Purkinje cell (primary cell): ENCODE measurements at places on chromosomes 1 and 21. TPM values are rescaled to one million over a fixed set of nuclear protein-coding genes. Genes with fewer than 3 reads are reported as not detected.

The S100A12 gene
- not detected in 2 replicates for polyA plus RNA-seq

The FCRLB gene
- 1.2 and 6.0 TPM in 2 replicates for polyA plus RNA-seq

The LCE1F gene
- not detected in 2 replicates for polyA plus RNA-seq

The POU3F1 gene
- not detected in 2 replicates for polyA plus RNA-seq

The C4BPB gene
- not detected in 2 replicates for polyA plus RNA-seq

The PCBP3 gene
- polyA plus RNA-seq, result 0.54 TPM in 1 of 2 replicates, not detected in the other

The FMO5 gene
- polyA plus RNA-seq, result 3.8 and 4.6 TPM in 2 replicates

The DISP3 gene
- polyA plus RNA-seq, result not detected in 2 replicates

The LCE3D gene
- polyA plus RNA-seq, result not detected in 2 replicates

The NPHS2 gene
- polyA plus RNA-seq, result not detected in 2 replicates

The EXTL2 gene
- 190 and 198 TPM in 2 replicates for polyA plus RNA-seq

The LUZP1 gene
- polyA plus RNA-seq, result 112 and 146 TPM in 2 replicates

The TMPRSS15 gene
- not detected in 2 replicates for polyA plus RNA-seq

The FNDC5 gene
- 214 and 326 TPM in 2 replicates for polyA plus RNA-seq

The FRRS1 gene
- polyA plus RNA-seq, result not detected in 2 replicates

The KRTAP12-2 gene
- polyA plus RNA-seq, result not detected in 2 replicates

The CRYAA gene
- not detected in 2 replicates for polyA plus RNA-seq

The GOLT1A gene
- polyA plus RNA-seq, result 199 and 201 TPM in 2 replicates

The BCAR3 gene
- 1.3 and 1.6 TPM in 2 replicates for polyA plus RNA-seq

The OLIG2 gene
- polyA plus RNA-seq, result 0.35 and 1.0 TPM in 2 replicates

The KCNJ9 gene
- 12.2 and 16.6 TPM in 2 replicates for polyA plus RNA-seq

The ASAP3 gene
- polyA plus RNA-seq, result 0.16 and 0.52 TPM in 2 replicates

The ALX3 gene
- polyA plus RNA-seq, result not detected in 2 replicates

The IFNLR1 gene
- not detected in 2 replicates for polyA plus RNA-seq

The ACTA1 gene
- 1.1 and 4.0 TPM in 2 replicates for polyA plus RNA-seq

The PLEKHA6 gene
- polyA plus RNA-seq, result 3.3 and 4.9 TPM in 2 replicates

The HRNR gene
- 0.22 TPM in 1 of 2 replicates, not detected in the other for polyA plus RNA-seq

The NR5A2 gene
- 0.23 and 0.39 TPM in 2 replicates for polyA plus RNA-seq

The C8A gene
- not detected in 2 replicates for polyA plus RNA-seq

The CHRNB2 gene
- 3.7 and 5.9 TPM in 2 replicates for polyA plus RNA-seq

The FPGT gene
- 10.9 and 15.7 TPM in 2 replicates for polyA plus RNA-seq

The HAO2 gene
- not detected in 2 replicates for polyA plus RNA-seq

The MLLT11 gene
- 149 and 204 TPM in 2 replicates for polyA plus RNA-seq

The MCOLN3 gene
- polyA plus RNA-seq, result not detected in 2 replicates

The SPOCD1 gene
- not detected in 2 replicates for polyA plus RNA-seq

The KIF14 gene
- 0.12 and 0.17 TPM in 2 replicates for polyA plus RNA-seq
